ENCODE measurements at places on chromosomes 7 and 10.

DNA sequence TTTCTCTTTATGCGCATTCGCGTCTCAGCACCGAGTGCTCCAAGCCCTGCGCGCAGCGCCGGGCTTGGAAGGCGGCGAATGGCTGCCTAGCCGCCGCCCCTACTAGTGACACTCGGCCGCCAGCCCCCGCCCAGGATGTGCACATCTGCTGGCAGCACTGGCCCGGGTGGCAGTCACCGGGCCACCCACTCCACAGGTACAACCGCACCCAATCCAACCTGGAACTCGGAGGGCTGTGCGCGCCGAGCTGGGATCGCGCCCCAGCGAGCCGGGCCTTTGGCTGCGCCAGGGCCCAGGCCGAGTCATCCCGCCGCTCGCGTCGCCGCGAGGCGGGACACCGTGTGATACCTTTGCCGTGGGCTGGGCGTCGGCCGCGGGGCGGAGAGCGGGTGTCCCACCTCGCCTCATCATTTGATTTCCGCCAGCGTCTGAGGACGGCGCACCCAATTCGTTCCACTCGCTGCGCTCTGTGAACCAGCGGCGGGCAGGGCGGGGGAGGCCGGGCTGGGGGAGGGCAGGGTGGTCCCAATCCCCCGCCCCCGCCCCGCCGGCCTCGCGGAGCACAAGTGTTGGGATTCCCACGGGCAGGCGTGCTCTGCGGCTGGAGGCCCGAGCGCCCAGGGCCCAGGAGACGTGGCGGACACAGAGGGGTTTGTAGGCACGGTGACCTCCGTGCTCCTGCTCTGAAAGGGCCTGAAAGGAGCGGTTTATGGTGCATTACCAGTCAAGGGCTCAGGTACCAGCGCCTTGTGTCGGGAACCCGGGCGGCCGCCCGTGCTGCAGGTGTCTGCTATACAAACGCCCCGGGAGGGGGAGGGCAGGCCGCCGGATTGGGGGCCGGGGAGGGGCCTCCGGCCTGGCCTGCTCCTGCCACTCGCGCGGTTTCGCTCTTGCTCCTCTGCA is 17.8 kb upstream of the PTF1A start:
- DNase-seq = no peak

GRCh38 chr7:70698219-70698832 is 433.6 kb upstream of the GALNT17 start:
- no peak for DNase-seq

DNA sequence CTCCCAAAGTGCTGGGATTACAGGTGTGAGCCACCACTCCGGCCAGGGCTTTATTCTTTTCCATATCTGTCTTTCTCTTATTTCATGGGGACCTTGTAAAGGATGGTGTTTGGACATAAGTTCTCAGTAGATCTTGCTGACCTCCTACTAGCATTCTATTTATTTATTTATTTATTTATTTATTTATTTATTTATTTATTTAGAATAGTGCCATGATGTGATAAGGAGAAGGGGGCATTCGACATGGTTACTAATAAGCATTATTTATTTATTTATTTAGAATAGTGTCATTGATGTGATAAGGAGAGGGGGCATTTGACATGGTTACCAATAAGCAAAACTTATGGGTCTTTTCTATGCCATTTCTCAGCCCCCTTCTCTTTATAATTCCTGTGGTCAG is 176.9 kb downstream of the LRRC4 start:
- DNase-seq = no peak

DNA sequence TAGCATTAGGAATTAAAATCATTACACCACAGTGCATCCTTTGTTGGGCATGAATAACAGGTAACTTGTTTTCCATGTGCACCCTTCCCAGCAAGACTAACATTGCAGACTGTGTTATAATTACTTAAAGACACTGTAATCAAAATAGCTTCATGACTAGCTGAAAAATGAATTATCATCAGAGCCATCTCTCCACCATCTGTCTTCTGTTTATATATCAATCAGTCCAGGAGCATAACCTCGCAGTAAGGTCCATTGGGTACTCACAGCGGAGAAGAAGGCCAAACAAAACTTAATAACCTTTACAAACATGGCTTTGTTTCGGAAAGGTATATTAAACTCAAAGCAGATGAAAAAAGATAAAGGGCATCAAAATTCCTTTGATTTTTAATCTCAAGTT is 90.6 kb downstream of the ODAD2 start:
- DNase-seq = no peak

DNA sequence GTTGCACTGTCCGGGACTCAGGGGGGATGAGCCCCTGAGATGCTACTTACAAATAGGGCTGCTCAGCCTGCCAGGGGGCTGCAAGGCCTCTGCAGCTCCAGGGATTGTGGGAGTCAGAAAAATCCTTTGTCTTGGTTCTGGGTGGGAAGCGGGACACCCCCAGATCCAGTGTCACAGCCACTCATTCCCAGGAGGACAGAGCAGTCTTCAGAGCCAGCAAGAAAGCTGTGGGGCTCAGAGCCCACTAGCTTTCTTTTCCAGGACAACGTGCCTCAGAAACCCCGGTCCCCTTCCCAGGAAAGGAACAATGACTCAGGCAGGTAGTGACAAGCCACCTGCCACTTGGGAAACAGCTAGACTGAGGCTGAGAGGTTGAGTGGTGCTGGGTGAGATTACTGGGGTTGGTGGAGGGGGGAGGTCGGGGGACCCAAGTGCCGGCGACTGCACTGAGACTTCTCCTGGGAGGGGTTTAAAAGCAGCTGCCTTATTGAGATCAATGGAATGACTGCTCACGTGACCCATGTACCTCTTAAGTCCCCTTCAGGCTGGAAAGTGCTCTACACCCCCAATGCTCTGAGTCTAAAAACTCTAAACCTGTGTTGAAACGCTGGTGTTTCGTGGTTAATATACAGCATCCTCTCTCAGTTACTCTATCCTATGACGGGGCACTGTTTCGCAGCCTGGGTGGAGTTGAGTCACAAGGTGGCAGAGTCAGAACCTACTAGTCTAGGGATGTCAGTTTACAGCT is 123.6 kb downstream of the UBE2H start:
- DNase-seq = no peak

DNA sequence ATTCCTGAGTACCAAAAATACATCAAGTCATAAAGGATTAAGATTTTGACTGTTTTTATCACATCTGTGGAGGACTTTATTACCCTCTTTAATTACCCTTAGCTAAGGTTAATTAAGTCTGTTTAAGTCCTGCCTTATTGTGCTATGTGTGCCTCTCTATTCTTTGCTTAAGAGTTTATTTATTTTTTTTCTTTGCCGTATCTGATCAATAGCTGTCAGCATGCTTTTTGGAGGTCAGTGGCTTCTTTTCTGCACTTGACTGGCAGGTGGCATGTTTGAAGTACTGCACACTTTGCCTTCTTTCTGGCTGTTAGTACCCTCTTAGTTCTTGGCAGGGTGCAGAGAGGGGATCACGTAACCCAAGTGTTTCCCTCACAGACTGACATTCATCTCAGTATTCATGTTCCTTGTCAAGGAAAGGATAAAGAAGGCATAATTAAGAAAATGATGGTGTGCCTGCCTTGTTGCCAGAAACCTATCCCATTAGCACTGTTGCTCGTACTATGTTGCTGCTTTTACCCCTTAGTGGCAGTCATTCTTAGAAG is 225.8 kb downstream of the EXOC4 start:
- DNase-seq = no peak

DNA sequence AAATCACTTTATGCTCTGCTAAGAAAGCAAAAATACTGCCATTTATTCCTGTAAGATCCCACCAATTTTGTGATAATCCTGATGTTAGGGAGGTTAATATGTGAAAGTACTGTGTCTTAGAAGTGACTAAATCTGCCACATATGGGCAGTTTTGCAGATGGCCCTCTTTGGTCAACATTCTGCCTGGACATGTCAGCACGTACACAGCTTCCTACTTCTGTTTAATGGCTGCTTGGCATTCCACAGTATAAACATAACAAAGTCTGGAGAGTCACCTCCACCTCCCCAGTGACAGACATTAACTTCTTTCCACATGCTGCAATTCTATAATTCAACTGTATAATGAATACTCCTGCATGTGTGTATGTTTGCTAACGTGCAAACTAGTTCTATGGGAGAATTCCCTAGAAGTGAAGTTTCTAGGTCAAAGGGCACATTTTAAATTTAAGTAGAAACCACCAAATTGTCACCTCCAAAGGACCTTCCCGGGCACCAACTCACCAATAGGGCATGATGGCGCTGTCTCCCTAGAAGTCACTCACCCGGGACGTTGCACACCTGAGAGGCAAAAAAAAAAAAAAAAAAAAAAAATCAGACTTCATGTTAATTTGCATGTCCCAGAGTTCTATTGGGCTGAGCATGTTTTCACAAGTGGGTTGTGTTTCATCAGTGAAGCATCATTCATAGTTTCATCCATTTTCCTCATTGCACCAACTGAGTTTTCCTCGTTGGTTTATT is 38.9 kb downstream of the MKI67 start:
- DNase-seq = no peak

GRCh38 chr10:110138197-110138812 is 69.1 kb upstream of the MXI1 start:
- DNase-seq = peak; percentile 28

DNA sequence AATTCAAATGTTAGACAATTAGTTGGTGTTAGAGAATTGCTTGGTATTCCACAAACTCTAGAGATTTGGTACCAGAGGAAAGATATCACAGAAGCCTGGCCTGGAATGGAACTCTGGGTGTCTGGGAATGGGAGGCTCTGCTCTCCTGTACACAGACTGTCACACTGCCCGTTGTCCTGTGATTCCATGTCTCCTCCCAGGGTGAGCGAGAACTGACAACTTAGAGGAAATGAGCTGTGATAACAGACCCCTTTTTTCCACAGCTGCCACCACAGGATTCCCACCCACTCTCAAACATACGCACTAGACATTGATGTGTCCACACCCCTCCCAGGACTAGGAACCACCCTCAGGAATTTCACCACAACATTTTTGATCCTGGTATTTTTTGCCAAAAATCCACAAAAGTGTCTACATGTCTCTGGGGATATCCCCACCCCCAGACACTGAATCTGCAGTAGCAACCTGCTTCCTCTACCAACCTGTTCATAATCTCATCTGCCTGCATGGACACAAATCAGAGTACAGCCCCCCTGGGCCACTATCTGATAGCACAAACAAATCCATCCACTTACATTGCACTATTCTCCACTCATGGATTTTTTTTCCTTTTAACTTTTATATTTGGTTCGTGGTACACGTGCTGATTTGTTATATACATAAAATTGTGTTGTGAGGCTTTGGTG is 4.7 kb downstream of the ZNF273 start:
- no peak for DNase-seq

Measured in GM04504 (cell line).